ENCODE measurements at places on chromosomes 2 and 18.

- no peak for DNase-seq
These were observed 148.7 kb downstream of the PRPF40A start for GRCh38 chr2:152568531-152568930.

DNA sequence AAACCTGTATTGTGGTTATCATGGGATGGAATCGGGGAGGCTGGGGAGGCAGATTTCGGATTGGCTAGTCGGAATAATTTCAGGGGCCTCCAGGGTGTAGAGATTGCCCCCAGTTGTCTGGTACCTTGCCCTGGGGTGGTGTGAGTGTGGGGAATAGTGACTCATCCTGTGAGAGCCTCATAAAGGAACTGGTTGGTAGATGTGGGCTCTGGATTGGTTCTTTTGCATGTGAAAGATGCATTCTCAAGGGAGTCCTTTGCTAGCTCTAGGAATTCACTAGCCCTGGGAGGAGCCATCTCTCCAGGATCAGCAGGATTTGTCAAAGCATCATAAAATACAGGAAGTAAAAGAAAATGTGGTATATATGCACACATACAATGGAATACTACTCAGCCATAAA lies 331.6 kb downstream of the SETBP1 start:
- no peak for DNase-seq

- no peak for DNase-seq
These were observed 179.2 kb downstream of the TNS1 start for GRCh38 chr2:217823626-217824025.

DNA sequence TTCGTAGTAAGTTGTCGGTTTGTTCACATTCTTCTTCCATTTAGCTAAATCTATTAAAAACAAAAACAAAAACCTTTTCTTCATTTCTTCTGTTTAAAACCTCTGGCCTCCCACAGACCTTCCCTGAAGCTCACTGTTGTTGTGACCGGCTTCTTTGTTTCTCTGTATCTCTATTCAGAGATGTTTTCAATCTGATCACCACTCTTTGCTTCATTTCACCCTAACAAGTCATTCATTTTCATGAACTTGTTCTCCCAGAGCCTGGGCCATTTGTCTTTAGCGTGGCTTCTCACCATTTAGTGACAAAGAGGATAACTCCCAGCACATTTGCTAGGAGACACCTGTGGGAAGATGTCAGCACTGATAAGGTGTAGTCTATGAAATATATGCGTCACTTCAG lies 794.2 kb downstream of the ERBB4 start:
- DNase-seq: no peak

- no peak for DNase-seq
These were observed 120.9 kb upstream of the DLX2 start for GRCh38 chr2:172223601-172224054.

DNA sequence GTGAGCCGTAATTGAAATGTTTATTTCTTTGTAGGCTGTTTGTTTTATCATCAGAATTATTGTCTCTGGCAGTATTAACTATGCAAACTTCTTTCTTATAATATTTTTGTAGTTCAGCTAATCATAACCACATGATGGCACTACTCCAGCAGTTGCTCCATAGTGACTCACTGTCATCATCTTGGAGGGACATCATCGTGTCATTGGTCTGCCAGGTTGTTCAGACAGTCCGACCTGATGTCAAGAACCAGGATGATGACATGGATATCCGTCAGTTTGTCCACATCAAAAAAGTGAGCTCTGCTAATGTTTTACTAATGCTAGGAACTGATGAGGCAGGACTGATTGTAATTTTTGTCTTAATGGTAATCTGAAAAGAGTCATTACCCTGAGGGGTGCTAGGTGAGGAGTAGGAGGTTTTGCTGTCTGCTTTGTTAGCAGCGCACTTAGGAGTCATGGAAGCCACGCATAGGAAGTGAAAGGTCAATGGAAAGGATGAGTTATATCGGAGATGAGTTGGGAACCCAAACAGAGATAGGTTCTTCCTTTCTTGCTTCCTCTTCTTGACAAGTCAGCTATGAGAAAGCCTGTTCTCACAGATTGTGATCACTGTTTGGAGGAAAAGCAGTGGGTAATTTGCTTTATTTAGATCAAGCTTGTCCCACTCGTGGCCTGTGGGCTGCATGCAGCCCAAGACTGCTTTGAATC lies 49.2 kb downstream of the PIKFYVE start:
- DNase-seq: no peak

- DNase-seq: no peak
These were observed 52.5 kb upstream of the CTDP1 start for GRCh38 chr18:79626905-79627749.

DNA sequence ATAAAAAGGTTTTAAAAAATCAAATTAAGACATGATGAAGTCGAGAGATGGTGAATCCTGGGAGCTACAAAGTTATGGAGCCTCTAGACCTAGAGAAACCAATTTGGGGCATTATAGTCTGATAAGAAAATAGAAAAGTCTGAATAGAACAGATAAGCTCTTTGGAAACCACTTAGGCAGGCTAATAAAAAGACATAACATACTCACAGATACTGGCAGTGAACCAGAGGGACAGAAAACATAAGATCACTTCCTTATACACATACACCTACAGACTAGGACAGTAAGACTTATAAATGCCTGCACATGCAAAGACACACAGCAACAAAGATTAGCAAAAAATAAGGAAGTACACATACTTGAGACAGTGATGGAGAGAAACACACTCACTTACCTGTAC lies 20.0 kb downstream of the SMC6 start:
- no peak for DNase-seq

DNA sequence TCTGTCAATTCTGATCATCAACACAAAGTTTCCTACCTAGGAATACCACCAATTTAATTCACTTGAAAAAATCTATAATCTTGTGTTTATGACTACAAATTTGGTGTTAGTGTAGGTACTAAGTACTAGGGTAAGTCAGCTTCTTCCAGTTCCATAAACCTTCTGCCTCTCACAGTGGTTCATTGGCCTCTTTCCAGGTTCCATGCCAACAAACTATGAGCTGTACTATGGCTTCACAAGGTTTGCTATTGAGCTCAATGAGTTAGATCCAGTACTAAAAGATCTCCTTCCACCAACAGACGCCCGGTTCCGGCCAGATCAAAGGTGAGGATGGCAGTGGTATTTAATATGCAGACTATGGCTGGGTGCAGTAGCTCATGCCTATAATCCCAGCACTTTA lies 58.8 kb downstream of the PRKRA start:
- no peak for DNase-seq

Data from activated CD4-positive, alpha-beta T cell treated with anti-CD3 and anti-CD28 coated beads, Interleukin-2, amount 50 U/mL, for 48 hours (primary cell).